ENCODE measurements at places on chromosomes 7 and 10.

GRCh38 chr10:124265776-124266467, 152.8 kb downstream of the OAT start:
- no peak for DNase-seq

GRCh38 chr10:114544045-114544659, 113.9 kb downstream of the ABLIM1 start:
- no peak for DNase-seq

DNA sequence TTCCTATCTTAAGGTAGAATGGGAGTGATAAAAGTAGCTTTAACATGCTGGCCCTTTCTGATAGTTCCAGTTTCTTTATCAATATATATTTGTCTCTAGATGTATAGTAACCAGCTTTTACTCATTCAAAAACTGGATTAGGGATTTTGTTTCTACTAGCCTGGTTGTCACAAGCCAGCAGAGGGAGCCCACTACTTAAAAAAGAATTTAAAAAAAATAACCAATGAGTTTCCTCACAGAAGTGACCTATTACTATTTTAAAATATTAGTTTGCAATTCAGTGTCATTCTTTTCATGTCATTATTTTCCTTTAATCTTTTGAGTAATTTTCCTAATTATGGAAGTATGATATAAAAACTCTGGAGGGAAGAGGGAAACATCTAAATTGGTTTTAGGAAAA, 142.1 kb downstream of the PHTF2 start:
- DNase-seq, result no peak

DNA sequence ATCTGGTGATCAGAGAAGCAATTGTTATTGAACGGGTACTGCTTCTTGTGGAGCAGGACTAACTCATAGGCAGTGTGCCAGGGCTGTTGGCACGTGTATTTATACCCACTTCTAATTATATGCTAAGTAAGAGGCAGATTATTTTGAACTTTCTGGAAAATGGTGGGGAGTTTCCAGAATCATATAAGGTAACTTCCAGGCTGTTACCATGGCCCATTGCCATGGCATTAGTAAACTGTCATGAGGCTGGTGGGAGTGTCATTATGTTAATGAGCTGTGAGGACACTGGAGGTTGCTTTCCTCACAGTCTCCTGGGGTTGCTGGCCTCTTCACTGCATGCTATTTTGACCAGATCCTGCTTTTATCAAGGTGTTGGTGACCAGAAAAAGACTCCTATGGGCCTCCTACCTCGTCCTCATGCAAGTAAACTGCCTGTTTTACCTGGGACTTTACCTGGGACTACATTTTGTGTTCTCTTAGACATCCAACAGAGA, 122.6 kb downstream of the KCND2 start:
- DNase-seq, result no peak

- no peak for DNase-seq
Observed at GRCh38 chr10:79144351-79145173, 75.8 kb downstream of the ZMIZ1 start.

GRCh38 chr7:29485339-29486190, 78.1 kb upstream of the PRR15 start:
- no peak for DNase-seq

- no peak for DNase-seq
Observed at GRCh38 chr10:97514344-97514743, 15.6 kb downstream of the UBTD1 start.

- DNase-seq, result no peak
Observed at GRCh38 chr7:14765731-14766130, 136.8 kb downstream of the DGKB start.

GRCh38 chr7:121212036-121212435, 116.8 kb upstream of the WNT16 start:
- no peak for DNase-seq

- DNase-seq, result no peak
Observed at GRCh38 chr7:106731187-106731586, 70.2 kb upstream of the CCDC71L start.

- no peak for DNase-seq
Observed at GRCh38 chr7:11753433-11753832, 78.6 kb downstream of the THSD7A start.

DNA sequence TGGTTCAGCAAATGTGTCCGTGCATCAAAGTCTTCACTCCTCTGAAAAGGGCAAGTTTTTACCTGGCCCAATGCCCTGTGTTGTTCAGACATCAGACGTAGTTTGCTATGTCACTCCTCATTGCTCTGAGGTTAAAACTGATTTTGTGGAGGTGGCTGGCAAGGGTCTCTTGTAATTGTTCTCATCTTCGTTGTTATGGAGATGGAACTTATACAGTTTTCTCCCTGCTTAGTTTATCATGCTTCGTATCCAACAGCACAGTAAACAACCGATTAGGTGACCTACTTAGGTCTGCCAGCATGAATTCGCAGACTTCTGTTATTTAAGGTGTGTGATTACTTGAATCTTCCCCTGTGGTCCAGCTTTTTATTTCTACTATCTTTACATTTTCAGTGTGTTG, 274.1 kb upstream of the SMIM30 start:
- no peak for DNase-seq

- DNase-seq, result no peak
Observed at GRCh38 chr10:43595739-43596298, 10.4 kb upstream of the ZNF485 start.

GRCh38 chr7:5265320-5266190, 17.2 kb upstream of the SLC29A4 start:
- no peak for DNase-seq

GRCh38 chr7:19290968-19291367, 145.7 kb upstream of the FERD3L start:
- DNase-seq, result no peak

All from cortex of kidney (tissue), 1 donor.